WERI-Rb-1 (cell line): ENCODE measurements at places on chromosomes 3 and 15.
A peak's percentile ranks its signal among the peaks of the same experiment; 100 is the strongest.

- no peak for DNase-seq
Measured at GRCh38 chr15:52529341-52529924, 753 bp upstream of the MYO5A start.

GRCh38 chr3:7285505-7285904 is 424.6 kb downstream of the GRM7 start:
- peak; percentile 18 for DNase-seq

DNA sequence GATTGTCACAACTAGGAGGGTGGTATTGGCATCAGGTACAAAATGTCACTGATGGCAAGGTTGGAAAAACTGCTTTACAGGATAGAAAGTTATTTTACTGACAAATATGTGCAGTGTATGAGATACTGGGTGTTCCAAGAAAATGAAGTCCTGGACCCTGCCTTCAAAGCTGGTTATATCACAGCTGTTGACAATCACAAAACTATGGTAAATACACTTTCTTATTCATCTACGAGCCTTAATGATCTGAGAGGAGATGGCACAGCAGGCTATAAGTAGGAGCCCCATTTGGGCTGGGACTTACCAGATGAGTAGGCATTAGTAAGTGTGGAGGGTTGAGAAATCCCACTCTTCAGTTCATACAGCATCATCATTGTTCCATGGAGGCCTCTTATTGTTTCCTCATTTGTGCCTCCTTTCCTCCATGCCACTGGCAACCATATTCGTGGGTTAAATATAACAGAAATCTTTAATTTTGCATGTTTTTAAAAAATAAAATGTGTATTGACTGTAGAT is 66.9 kb downstream of the CMTM8 start:
- DNase-seq: no peak

- DNase-seq: no peak
Measured at GRCh38 chr15:92963794-92964193, 63.7 kb downstream of the CHD2 start.

- peak; percentile 16 for DNase-seq
Measured at GRCh38 chr3:129278966-129279906, 566 bp downstream of the HMCES start.

GRCh38 chr3:173019378-173019777 is 121.7 kb downstream of the SPATA16 start:
- no peak for DNase-seq

- no peak for DNase-seq
Measured at GRCh38 chr3:88033808-88034207, 25.0 kb downstream of the CGGBP1 start.

GRCh38 chr3:30440880-30441279 is 165.5 kb upstream of the TGFBR2 start:
- DNase-seq: no peak

GRCh38 chr3:185825639-185826481 is 1.0 kb upstream of the IGF2BP2 start:
- DNase-seq: peak; percentile 68

GRCh38 chr15:53520996-53521395 is 238.5 kb downstream of the WDR72 start:
- DNase-seq: no peak

- DNase-seq: no peak
Measured at GRCh38 chr3:164200053-164200823, 878.1 kb downstream of the SI start.

- no peak for DNase-seq
Measured at GRCh38 chr3:101189176-101189575, 131.2 kb downstream of the IMPG2 start.

GRCh38 chr15:100279849-100280248 is 61.9 kb downstream of the ADAMTS17 start:
- no peak for DNase-seq

GRCh38 chr3:129398803-129399144 is 29.7 kb downstream of the EFCAB12 start:
- peak; percentile 86 for DNase-seq

GRCh38 chr3:136728473-136728872 is 23.7 kb downstream of the STAG1 start:
- DNase-seq: no peak

- DNase-seq: no peak
Measured at GRCh38 chr3:70988111-70988510, 595.4 kb downstream of the FOXP1 start.

DNA sequence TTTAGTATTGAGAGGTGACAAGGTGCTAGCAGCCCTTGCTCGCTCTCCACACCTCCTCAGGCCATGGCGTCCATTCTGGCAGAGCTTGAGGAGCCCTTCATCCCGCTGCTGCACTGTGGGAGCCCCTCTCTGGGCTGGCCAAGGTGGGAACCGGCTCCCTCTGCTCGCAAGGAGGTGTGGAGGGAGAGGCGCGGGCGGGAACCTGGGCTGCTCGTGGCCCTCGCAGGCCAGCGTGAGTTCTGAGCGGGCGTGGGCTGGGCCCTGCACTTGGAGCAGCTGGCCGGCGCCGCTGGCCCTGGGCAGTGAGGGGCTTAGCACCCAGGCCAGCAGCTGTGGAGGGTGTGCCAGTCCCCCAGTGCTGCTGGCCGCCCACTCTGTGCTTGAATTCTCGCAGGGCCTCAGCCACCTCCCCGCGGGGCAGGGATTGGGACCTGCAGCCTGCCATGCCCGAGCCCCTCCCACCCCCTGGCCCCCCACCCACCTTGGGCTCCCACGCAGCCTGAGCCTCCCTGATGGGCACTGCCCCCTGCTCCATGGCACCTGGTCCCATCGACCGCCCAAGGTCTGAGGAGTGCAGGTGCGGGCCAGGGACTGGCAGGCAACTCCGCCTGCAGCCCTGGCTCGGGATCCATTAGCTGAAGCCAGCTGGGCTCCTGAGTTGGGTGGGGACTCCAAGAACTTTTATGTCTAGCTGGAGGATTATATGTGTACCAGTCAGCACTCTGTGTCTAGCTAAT is 785.2 kb downstream of the DIPK2A start:
- no peak for DNase-seq
